ENCODE measurements at places on chromosomes 1 and 21.

DNA sequence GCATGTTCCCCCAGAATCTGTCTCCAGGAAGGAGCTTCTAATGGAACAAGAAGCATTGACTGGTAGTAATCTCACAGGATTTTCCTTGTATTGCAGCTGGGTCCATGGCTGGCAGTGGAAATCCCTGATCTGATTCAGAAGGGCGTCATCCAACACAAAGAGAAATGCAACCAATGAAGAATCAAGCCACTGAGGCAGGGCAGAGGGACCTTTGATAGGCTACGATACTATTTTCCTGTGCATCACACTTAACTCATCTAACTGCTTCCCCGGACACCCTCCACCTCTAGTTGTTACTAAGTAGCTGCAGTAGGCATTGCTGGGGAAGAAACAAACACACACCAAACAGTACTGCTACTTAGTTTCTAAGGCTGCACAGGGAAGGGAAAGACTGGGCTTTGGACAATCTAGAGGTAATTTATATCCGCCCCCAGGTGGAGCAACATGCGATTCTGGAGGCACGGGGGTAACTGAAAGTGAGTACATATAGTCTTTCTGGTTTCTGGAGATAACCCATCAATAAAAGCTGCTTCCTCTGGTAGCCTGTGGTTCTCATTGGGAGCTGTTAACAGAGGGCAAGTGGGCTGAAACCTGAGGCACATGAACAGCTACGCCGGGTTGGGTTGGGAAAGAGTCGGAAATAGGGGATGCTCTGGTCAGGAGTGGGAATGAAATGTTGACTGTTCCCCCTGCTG, 837 bp upstream of the USP21 start:
- DNase-seq: no peak

- DNase-seq: no peak
Measured at GRCh38 chr1:175376194-175376593, 183.6 kb upstream of the KIAA0040 start.

GRCh38 chr21:36511484-36512220, 31.7 kb upstream of the CLDN14 start:
- DNase-seq: no peak

GRCh38 chr1:67627906-67628305, 57.1 kb upstream of the GADD45A start:
- DNase-seq: no peak

- no peak for DNase-seq
Measured at GRCh38 chr1:100034470-100034869, 64.7 kb downstream of the SLC35A3 start.

DNA sequence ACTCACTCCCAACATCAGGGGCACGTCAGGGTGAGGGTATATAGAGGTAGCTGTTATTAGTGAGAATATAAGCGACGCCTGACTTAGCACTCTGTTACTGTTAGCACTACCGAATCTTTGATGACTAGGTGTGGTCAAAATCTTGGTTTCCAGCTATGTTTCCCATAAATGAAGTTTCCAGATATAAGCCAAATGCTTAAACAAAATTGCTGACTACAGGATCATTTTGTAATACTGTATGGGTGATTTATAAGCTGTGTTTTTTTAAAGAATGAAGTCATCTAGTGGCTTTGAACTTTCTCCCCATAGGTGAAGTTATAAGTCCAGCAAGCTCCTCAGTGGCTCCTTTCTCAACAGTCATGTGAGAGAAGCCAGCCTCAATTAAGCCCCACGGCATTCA, 23.7 kb downstream of the KCNJ15 start:
- no peak for DNase-seq

GRCh38 chr21:35348686-35349085, 299.6 kb upstream of the RUNX1 start:
- no peak for DNase-seq

DNA sequence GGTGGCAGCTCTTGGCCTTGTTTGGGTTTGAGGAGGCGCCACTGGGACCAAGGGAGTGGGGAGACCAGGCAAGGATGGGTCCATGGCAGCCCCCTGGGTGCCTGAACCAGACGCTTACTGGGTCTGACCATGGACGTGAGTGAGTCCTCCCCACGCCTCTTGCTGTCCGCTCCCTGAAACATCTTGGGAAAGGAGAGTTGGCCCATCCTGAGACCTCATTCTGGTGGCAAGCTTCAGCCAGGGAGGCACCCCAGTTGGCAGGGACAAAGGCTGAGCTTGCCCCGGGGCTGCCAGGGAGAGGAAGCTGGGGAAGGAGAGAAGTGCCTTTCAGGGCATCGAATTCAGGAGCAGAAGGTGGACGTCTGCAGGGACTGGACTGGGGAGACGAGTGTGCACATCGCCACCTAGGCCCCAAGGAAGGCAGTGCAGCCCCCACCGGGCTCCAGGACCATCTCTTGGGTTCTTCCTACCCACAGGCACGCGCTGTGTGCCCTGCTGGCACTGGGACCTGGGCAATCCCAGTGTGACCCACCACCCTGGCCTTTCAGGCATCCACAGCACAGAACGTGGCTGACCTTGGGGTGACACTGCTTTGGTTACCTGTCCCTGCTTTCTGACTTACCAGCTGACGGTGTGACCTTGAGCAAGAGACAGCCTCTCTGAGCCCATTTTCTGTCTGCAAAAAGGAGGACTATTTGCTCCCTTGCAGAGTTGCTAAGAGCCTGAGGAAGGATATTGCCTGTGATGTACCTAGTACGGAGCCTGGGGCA, 132.9 kb upstream of the WNT4 start:
- peak; percentile 60 for DNase-seq
